ENCODE measurements at places on chromosomes 5 and 9.
A peak's percentile ranks its signal among the peaks of the same experiment; 100 is the strongest.

- no peak for DNase-seq
Measured at GRCh38 chr9:99825172-99826046, 3.7 kb downstream of the NR4A3 start.

- DNase-seq, result no peak
Measured at GRCh38 chr5:166436872-166437271, 1854.6 kb upstream of the WWC1 start.

DNA sequence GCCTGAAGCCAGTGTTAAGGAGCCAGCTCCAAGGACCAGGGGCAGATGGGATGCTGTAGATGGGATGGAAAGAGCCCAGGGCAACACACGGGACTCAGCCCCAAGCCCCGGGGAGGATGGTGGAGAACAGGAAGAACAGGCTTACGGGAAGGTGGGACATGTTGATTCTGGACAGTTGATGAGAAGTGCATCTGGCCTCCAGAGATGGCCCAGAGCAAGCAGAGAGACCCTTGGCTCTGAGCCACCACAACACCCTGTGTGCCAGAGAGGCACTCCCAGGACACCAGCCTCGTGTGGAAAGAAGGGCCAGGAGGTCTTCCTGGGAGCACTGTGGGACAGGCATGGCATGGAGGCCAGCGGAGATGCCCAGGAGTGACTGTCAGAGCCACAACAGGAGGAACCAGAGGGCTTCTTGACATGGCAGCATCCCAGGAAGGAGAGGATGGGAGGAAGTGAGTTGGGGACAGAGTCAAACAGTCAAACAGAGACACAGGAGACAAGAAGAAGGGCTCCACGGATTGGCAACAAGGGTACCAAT lies 156.3 kb upstream of the MVB12B start:
- DNase-seq, result no peak

DNA sequence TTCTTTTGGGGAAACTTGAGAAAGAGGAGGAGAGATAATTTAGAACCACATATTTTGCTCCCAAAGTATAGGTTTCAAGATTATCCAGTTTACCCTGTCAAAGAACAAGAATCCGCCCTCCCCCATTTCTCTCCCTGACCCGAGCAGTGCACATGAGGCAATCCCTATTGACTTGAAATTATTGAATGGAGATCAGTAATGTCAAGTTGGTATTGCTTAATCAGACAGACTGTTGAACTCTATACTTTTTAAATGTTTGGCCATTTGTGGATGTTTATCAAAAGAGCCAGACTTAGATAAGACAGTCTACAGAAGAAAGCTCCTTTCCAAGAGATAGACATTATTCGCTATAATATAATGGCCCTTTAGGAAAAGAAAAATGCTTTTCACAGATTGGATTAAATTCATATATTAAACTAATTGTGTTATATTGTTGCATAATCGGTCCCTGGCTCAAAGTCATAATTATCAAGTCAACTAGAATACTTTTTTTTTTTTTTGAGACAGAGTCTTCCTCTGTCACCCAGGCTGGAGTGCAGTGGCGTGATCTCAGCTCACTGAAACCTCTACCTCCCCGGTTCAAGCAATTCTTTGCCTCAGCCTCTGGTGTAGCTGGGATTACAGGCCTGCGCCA lies 5.3 kb downstream of the SLC25A25 start:
- no peak for DNase-seq

DNA sequence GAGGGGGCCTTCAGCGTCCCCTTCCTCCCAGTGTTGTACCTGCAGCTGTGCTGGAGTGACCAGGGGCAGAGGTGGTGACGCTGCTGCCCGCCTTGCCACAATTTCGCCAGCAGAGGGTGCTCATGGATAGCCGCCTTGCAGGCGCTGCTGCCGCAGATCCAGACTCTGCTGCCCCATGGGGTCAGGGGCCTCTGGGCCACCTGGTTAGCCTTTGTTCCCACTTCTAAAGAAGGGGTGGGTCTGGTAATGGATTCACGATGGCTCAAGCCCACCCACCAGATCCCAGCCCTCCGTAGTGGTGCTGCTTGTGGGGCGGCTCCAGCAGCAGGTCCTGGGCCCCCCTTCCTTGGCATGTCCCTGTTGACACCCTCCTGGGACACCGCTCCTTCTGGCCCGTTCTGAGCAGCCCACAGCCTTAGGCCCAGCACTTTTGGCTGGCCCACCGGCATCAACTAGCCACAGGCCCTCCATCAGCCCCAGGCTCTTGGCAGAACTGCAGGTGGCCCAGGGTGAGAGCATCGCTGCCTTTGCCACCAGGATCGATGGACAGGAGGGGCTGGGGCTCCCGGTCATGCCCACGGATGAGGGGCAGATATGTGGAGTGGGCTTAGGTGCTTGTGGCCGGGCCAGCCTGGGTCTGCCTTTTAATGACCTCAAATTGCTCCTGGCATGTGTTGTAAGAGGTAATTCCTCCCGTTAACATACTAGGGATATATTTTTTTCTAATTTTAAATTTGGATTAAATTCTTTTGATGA lies 57.2 kb downstream of the COL5A1 start:
- peak; percentile 63 for DNase-seq

GRCh38 chr9:129745200-129745599 lies 7.6 kb downstream of the PTGES start:
- no peak for DNase-seq

DNA sequence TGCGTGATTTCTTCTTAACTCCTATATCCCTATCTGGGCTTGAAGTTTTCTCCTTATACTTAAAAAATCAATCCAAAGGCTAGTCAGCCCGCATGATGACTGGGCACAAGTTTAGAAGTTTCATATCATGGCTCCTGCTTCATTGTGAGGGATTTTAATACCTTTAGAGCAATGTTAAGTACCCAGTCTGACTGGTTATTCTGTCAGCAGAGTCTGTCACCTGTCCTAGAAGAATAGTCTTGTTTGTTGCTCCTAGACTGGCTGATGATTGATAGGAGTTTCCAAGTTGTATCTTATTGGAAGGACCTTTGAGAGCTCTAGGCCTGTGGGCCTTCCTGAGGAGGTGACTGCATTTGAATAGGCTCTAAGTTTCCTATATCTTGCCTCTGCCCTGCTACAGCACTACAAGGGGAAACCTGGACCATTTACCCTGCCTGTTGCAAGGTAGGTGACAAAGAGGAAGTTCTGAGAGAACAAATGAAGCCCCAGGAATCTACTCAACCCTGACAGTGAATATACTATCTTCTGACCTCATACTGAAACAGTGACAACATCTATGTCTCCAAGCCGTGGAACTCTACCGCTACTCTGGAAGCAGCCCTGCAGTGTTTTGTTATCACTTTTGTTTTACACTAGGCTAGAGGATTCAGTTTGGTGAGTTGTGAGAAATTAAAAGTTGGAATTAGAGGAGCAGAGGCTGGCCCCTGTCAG lies 66.5 kb downstream of the F2RL2 start:
- DNase-seq, result peak; percentile 49
